Lower lobe of right lung (tissue), 2 donors: ENCODE measurements at places on chromosomes 13 and 19.

DNA sequence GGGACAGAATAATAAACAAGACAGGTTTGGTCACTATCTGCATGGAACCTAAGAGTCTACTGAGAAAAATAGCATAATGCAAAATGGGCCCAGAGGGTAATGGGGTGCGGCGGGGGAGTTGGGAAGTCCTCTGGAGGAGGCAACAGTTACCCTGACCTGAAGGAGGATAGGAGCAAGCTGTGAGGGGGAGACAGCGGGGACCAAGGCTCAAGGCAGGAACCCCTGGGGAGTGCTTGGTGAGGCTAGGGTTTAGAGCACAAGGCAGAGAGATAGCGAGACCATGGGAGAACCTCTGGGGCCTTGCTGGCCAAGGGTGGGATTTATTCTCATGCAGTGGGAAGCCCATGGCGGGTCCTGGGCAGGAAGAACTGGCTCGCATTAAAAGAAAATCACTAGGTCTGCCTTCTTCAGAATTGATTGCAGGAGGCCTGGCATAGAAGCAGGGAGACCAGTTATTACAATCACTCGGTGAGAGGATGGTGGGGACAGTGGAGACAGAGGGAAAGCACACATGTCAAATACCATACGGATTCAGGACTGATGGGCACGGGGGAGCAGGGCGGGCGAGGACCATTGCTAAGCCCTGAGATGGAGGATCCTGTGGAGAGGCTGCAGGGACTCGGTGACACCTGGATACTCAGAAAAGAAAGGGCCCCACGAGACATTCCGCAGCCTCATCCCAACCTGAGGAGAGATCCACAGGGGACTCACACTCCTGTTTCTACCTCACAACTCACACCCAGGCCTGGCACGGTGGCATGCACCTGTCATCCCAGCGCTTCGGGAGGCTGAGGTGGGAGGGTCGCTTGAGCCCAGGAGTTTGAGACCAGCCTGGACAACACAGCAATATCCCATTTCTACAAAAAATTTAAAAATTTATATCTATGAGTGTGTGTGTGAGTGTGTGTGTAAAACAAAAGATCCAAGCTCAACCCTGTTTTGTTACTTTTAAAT, 110.4 kb downstream of the URI1 start:
- no peaks in the 10 kb centered on the region for H3K27me3 ChIP-seq
- no peaks in the 10 kb centered on the region for H3K36me3 ChIP-seq
- no peak for DNase-seq

DNA sequence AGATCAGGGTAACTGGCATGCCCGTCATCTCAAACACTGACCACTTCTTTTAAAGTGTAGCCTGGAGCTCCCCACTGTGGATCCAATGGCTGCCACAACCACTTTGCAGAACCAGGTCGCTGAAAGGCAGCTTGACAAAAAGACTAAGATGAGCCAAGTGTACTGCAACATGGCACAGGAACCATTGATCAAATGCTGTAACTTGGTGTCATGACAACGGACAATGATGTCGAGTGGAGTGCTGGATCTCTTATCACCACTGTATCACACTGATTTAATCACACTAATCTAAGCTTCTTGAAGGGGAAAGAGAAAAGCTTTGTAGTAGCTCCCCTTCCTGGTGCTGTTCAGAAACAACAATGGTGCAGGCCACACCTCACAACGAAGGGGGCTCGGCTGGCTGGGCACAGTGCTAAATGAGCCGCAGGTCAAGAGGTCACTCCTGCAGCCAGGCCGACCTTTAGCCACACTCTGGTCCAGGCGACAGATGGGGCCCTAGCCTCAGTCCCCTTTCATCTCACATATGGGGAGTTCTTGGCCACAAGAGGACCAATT, 2.2 kb upstream of the TNFRSF19 start:
- no peaks in the 10 kb centered on the region for H3K36me3 ChIP-seq
- H3K27me3 ChIP-seq, result no peaks in the 10 kb centered on the region
- H3K27ac ChIP-seq, result no peak overlapping the region
- no peak overlapping the region for H3K4me3 ChIP-seq
- H3K4me1 ChIP-seq, result no peaks in the 10 kb centered on the region

DNA sequence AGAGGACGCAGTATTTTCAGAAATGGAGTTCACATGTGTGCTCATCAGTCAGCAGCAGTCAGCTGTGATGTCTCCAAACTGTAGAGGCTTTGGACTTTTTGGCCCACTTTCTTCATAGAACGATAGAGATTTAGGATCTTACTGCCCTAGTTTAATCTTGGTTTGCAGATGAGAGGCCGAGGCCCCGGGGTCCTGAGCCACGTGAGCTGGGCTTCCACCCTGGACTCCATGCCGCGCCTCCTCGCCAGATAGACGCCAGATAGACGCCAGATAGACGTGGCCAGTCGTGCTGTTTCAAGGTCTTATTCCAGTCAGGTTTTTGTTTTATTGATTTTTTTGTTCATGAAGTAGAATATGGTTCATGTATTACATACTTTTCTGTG, 11.7 kb upstream of the MCF2L start:
- H3K27me3 ChIP-seq, result no peaks in the 10 kb centered on the region
- no peak for DNase-seq
- H3K4me1 ChIP-seq, result peaks cover 12% of the 10 kb centered on the region

DNA sequence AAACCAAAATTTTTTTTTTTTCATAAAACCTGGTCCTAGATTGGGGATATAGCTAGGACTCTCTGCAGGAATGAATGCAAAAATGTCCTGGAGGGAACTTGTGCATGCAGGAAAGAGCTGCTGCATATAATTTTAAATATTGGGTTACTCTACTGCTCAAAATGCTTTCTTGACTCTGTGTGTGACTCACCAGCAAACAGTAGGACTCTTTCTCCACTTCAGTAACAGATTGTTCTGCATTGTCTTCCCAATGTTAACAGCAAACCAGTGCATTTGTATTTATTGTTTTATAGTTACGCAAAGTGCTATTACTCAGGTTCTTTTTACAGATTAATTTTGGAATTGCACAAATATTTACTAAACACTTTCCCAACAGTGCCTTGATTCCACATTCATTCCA, 163.7 kb upstream of the KL start:
- H3K27ac ChIP-seq, result no peak overlapping the region
- no peak for DNase-seq
- no peaks in the 10 kb centered on the region for H3K36me3 ChIP-seq
- no peak overlapping the region for H3K4me3 ChIP-seq

DNA sequence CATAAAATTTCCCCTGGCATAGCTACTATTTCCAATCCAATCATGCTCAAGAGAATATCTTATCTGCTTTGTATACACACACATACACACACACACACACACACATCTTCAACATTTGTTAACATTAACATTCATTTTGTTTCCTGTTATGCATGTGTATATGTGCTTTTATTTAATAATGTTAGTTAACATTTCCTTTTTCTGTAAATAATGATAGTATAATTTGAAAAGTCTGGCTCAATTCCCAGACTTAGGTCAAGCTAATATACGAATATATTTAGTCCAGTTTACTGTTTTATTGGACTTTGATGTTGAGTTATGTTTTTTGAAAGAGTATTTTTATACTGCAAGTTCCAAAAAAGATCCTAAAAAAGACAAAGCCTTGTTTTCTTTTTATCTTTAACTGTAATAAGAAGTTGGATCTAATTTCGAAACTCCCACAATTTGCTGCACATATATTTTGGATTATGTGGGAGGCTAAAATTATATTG, 1072.4 kb downstream of the EFNB2 start:
- H3K27me3 ChIP-seq, result no peaks in the 10 kb centered on the region
- no peak overlapping the region for H3K4me3 ChIP-seq
